ENCODE measurements at places on chromosomes 16 and 17.

DNA sequence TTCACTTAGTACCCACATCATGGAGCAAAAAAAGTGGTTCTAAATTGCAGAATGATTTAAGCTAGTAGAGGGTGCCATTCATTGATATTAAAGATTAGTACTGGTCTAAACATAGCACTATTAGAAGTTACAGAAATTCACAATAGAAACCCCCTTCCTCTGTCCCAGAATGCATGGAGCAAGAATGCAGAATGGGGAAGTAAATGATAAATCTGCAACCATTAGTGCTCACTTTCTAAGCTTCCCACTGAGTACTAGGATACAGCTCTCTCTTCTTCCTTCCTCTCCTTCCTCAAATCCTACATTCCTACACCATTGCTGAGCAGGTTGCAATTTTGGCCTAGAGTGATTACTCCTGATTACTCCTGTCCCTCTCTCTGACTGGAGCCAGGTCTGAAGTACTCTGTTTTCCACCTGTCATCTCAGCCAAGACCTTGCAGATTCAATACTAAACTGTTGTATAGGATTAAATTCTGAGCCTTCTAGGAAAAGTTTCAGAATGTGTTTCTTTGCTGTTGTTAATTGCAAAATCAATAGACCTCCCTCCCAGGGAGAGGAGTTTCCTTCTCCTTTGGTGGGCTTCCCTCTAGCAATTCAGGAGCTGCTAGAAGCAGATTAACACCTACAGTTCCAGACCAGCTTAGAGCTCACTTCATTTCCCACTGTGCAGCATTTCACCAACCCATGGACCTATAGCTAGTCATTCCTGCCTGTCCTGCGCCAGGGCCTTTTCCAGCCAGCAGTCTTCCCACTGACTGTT is 165.5 kb upstream of the TBX2 start:
- no peak for DNase-seq

- DNase-seq, result no peak
These were observed 49.3 kb downstream of the CMIP start for GRCh38 chr16:81493755-81494433.

- no peak for DNase-seq
These were observed 114.6 kb downstream of the ZNF18 start for GRCh38 chr17:11882716-11883115.

DNA sequence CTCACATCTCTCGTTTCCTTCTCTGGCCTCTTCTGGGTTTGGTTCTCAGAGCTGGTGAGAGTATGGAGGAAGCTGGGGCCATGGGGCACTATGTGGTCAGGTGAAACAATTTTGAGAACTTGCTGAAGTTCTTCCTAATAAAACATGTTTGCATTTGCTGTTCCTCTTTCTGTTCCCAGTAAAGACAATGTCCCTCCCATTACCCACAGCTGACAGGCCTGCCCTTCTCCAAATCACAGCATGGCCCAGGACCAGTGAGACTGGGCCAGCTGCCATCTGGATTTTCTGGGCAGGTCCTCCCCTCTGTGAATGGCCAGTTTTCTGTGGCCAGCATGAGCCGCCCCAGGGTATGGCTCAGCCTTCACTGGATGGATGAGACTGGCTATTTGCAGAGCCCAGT is at the start of gene CD300H:
Gene CD300H, minus strand, starts transcription at position 113 of the 400 bp plus-strand sequence.
- DNase-seq, result no peak

DNA sequence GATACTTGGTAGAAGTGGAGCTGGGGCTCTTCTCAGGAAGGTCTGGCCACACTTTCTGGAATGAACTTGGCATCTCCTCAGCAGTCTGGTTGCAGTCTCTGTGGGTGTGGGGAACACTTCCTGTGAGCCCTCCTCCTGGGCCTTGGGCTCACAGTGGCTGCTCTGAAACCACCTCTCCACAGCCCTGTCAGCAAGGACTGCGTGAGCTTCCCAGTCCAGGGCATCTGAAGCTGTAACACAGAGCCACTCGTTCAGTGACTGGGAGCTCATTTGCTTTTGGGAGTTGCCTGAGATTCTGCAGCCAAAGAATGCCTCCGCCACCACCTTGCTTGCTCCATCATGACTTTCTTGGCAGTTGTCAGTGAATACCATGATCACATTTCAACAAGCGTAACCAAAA is 60.0 kb downstream of the CLEC16A start:
- no peak for DNase-seq

DNA sequence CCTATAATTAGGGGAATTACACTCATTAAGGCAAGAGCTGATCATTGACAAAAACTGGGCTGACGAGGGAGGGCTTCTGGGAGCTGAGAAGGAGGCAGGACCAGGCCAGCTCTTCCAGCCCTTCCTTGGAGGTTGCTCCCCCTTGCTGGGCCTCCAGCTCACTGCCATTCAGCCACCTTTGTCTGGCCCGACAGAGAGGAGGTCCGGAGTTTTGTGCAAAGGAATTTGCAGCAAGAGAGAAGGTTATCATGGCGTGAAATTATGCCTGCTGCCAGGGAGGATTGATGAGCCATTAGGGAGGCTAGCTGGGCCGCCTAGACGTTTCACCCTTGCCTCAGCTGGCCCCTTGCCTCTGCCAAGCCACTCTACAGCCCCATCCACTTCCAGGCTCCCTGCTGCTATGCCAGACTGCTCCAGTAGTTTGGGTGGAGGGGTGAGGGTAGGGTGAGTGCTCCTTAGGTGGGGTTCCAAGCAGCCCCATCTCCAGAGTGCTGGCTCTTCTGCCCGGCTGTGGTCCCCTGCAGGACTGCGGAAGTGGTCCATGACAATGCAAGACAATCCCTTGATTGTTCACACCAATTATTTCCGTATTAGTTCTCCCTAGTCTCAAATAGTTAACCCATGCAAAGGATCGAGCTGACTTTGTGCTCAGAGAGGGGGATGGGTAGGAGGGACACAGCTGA is 17.1 kb upstream of the PHF12 start:
- peak; percentile 59 for DNase-seq

- no peak for DNase-seq
These were observed 568.9 kb downstream of the WWOX start for GRCh38 chr16:78668393-78668792.

- DNase-seq, result no peak
These were observed 5.6 kb downstream of the ERAL1 start for GRCh38 chr17:28860363-28860808.

DNA sequence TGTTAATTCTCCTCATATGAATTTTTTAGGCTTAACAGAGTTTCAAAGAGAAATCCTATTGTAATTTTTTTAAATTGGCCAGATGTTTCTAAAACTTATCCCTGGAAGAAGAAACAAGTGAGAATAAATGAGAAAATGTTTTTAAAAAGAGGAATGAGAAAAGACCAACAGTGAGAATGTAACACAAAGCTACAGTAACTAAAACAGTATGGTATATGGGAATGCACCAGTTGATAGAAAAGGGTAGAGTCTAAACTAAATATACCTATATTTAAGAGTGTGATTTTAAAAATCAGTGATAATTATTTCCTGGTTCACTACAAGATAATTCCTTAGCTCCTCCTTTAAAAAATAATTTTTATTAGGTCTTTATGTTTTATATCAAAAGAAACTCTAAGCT is 127.9 kb downstream of the CCDC182 start:
- DNase-seq, result no peak

GRCh38 chr17:41777157-41777573 is 9.3 kb downstream of the JUP start:
- DNase-seq, result peak; percentile 80

- DNase-seq, result peak; percentile 75
These were observed 62.9 kb downstream of the ADCY9 start for GRCh38 chr16:4053301-4053845.

DNA sequence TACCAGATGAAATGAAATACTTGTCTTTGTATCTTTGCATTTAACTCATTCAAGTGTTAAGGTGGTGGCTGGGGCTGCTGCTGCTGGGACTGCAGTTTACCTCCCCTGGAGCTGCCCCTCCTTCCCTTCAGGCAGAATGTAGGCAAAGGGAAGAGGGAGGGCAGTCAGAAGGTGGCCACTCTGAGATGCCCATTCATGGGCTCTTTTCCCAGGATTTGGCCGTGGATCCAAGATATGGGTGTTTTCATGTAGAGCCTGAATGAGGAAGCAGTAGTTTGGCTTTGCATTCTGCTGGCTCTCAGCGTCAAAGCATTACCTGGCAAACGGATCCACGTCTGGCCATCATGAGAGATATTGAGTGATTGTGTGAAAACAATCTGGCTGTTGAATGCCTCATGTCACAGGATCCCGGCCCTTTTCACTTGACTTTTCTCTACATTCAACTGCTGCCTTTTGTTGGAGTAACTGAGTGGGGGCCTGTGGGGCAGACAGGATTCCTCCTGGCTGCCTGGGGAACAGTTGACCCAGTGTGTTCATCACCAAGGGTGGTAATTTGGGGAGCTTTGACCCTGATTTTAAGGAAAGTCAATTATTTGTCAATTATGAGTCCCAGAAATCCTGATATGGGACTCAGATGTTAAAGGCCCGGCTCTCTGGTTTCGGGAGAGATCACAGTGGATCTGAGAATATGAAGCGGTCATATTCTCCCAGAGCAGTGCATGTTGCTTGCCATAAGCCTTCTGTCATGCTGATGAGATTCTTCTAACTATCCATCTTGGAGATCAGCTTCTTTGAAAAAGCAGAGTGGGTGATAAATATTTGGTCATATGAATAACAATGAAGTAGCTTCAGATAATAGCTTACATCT is 236.8 kb downstream of the IRX3 start:
- no peak for DNase-seq

DNA sequence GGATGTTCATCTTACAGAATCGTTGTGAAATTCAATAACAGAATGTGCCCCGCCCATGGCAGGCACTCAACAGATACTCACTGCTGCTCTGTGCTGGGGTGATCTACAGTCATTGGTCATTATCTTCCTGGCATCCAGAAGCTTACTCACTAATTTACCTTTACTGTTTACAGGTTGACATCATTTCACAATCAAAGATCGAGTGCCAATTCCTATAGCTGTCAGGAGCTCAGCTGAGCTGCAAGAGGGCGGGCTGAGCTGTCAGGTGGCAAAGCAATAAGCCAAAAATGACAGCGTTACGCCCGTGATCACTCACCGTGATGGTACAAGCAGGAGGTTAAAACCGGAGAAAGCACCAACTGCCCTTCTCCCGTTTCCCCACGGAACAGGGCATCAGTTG is 51.2 kb downstream of the LITAF start:
- no peak for DNase-seq

DNA sequence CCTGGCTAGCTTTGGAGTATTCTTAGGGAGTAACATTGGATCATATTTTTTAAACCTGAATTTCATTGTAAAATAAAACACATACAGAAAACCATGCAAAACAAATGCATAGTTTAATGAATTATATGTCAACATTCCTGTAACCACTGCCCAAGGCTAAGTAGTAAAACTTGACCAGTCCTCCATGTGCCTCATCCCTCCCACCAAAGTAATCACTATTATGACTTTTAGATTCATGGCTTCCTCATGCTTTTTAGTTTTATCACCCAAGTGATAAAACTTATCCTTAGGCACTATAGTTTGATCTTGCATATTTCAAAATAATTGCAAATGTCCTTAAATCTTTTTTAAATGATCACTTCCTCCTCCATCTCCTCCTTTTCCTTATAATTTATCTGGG is 20.4 kb downstream of the PRKCA start:
- no peak for DNase-seq

- DNase-seq, result no peak
These were observed 7.7 kb downstream of the ARHGAP17 start for GRCh38 chr16:25007284-25007984.

- no peak for DNase-seq
These were observed 31.4 kb upstream of the XYLT2 start for GRCh38 chr17:50314456-50315011.

DNA sequence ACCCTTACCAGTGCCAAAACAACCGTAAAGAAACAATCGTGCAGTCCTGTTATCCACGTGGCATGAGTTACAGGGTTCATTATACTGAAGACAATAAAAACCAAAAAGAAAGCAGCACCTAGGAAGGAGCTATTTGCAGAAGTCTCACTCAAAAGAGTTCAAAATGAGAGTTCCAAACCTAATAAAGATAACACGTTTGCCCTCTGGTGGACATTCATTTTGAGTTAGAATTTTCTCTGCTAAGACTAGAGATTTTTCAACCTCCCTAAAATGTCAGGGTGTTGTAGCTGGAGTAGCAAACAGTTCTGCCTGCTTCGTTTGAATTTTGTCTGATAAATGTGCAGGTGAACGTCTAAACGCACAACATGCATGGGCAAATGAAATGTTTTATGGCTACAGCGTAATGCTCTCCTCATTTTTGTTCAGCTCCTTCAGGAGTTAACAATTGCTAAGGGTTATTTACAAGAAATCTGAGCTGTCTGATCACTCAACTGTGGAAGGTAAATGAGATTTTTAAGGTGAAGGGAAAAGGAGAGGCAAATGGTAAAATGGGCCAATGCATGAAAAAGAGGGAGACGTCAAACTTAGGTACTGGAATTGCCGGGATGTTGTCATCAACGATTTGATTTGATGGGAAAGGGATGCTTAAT is 1067.9 kb upstream of the EEF2KMT start:
- no peak for DNase-seq

- DNase-seq, result no peak
These were observed 508 bp upstream of the TMC8 start for GRCh38 chr17:78130090-78130436.

Data from right hindlimb (tissue), 1 donor.